ENCODE measurements at places on chromosomes 7 and 10.

DNA sequence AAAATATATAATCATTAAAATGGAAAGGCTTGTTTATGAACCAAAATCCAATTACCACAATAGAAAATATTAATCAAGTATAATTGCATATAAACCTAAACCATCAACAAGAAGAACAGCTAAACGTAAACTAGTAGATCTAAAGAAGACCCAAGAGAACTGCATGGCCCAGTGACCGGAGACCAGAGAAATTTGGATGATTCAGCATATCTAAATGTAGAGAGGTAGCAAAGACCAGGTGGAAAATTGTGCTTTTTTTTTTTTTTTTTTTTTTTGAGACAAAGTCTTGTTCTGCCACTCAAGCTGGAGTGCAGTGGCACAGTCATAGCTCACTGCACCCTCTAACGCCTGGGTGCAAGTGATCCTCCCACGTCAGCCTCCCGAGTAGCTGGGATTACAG, 207.2 kb upstream of the SEMA3E start:
- no peak for DNase-seq

DNA sequence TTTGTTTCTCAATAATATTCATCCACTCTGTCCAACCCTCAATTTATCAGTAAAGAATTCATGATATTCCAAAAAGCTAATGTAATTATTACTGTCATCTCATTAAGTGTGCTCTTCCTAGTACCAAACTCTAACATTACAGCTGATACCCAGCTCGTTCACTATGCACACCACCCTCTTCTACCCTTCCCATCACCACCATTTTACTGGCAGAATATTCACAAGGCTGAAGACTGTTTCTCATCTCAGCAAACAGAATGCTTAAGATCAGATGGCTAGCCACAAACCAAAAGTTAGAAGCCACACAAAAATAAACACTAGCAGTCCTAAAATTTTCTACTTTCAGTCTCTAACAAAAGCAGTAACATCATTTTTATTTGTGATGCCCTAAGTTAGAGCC, 121.5 kb downstream of the SRPK2 start:
- DNase-seq, result peak; percentile 41

DNA sequence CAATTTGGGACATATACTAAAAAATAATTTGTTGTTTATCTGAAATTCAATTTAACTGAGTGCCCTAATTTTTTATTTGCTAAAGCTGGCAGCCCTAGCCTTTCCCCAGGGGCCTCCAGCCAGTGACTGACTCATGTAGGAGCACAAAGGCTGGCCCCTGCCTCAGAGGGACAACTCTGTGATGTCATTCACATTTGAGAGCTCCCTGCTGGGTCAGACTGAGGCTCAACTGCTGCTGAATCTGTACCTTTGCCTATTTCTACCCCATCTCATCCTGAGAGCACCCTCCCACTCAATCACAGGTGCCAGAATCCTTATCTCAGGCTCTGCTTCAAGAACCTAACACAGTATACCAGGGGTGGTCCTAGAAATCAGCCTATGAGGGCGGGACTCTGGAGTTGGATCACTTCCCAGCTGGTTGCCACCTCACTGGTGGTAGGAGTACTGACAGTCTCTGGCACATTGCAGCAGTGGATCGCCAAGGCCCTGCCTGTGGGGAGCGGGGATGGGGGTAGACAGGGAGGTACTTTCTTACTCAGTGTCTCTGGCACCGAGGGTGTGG, 11.6 kb downstream of the GCK start:
- peak; percentile 48 for DNase-seq

- DNase-seq, result peak; percentile 38
Measured at GRCh38 chr7:23467806-23468525, 2.3 kb downstream of the IGF2BP3 start.

GRCh38 chr7:132636581-132636980, 60.3 kb upstream of the PLXNA4 start:
- no peak for DNase-seq

- DNase-seq, result no peak
Measured at GRCh38 chr7:126589068-126589684, 663.6 kb downstream of the GRM8 start.

GRCh38 chr7:147937428-147937827, 653.1 kb upstream of the C7orf33 start:
- no peak for DNase-seq

GRCh38 chr10:90675621-90676020, 182.2 kb downstream of the HTR7 start:
- peak; percentile 82 for DNase-seq

GRCh38 chr7:36777062-36777461, 52.8 kb upstream of the AOAH start:
- no peak for DNase-seq
